ENCODE measurements at places on chromosomes 13 and 19.
A peak's percentile ranks its signal among the peaks of the same experiment; 100 is the strongest.

DNA sequence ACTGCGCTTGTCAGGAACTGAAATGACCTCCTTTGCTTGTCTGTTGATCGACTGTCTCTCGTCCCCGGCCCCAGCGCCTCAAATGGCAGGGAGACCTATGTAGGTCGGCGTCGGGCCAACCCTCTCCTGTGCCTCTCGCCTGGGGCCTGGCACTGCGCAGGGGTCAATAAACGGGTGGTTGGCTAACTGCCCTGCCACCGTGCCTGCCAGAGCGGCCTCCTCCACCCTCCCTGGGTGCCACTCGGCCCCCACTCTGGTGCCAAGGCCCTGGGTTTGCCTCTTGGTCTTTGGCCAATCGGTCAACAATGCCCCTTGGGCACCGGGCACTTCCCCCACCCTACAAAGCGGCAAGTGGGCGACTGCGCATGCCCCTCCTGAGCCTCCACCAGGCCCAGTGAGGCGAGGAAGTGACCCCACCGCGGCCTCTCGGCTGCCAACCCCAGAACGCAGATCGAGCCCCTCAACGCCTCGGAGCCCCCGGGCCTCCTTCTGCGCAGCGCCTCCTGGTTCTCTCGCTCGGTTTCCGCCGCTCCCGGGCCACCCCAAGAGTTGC, 1.1 kb downstream of the KEAP1 start:
- DNase-seq, result peak; percentile 67

GRCh38 chr13:46195016-46195415, 13.0 kb upstream of the LCP1 start:
- no peak for DNase-seq

DNA sequence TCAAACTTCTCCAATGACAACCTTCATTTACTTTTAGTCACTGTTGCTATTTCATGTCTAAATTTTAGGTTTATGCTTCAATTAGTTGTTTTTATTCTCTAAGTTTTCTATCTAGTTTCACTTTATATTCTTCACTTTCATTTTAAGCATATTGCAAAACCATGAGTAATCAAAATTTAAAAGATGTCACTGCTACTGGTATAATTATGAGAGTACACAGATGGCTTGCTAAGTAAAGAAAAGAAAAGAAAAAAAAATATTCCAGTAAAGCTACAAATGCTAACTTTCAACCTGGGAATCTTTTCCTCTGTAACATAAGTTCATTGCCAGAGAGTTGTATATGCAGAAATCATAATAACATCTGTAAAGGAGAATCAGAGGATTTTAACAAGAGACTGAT, 1624.7 kb downstream of the PCDH9 start:
- no peak for DNase-seq

- peak; percentile 87 for DNase-seq
Measured at GRCh38 chr13:20566468-20566897, 474 bp upstream of the IFT88 start.

GRCh38 chr19:3710265-3710812, 2.2 kb downstream of the TJP3 start:
- peak; percentile 69 for DNase-seq

DNA sequence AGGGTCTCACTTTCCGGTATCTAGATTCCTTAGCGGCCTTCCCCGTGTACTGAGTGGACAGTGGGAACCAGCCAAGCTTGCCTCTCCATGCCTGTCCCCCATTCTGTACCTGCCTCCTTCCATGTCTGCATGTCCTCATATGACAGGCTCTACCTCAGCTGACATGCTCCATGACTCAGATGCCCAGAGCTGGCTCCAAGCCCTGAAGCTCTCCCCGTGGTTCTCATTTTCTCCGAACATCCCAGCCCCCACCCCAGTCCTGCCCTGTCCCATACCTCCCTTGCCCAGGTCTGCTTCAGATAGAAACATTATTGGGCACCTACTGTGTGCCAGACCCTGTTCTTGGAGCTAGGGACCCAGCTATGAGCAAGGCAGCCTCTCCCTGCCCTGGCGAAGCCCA, 17.1 kb upstream of the SHFL start:
- DNase-seq, result no peak

GRCh38 chr13:25867038-25867437, 184.8 kb downstream of the SHISA2 start:
- DNase-seq, result no peak

DNA sequence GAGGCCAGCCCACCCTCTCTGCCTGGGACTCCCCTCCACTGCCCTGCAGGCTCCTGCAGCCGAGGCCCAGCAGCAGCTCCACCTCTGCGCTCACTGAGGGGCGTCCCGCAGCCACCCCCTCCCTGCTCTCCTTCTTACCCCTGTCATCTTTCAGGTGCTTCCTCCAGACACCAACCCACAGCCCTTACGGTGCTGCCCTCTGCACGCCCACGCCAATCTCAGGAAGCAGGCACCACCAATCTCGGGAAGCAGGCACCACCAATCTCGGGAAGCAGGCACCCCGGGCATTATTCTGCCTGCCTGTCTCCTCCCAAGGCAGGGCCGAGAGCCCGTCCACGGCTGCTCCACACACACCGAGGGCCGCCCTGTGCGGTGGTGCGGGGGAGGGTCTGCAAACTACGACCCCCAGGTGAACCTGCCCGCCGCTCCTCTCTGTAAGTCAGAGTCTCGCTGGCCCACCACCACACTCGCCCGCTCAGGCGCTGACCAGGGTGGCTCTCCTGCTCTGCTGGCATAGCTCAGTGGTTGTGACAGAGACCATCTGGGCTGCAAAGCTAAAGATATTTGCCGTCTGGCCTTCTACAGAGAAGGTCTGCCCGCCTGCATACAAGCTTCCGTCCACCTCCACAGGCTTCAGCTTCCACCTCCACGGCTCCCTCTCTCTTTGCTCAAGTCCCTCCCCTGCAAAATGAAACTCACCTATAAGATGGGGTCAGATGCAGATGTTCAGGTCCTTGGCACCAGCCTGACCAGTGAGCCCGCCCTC, 2.9 kb downstream of the LSM7 start:
- no peak for DNase-seq

GRCh38 chr19:46618670-46619231, 6.1 kb downstream of the PTGIR start:
- DNase-seq, result peak; percentile 63

DNA sequence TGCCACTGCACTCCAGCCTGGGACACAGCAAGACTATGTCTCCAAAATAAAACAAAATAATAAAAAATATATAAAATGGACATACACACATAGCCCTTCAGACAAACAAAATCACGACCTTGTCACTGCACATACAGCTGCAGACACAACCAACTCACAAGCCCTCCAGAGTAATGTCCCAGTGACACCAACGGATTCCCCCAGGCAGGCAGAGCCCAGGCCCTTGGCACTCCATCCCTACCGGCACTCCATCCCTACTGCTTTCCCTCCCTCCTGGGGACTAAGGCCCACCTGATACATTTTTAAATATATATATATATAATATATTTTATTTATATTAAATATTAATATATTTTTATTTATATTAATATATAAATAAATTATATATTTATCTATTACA, 18.5 kb downstream of the ZNF101 start:
- peak; percentile 44 for DNase-seq

All from SJCRH30 (cell line).